CD4-positive, alpha-beta memory T cell (primary cell): ENCODE measurements at places on chromosomes 11 and 22. TPM values are rescaled to one million over a fixed set of nuclear protein-coding genes. Genes with fewer than 3 reads are reported as not detected.

The STX3 gene
- 15.4 TPM for total RNA-seq

DNA sequence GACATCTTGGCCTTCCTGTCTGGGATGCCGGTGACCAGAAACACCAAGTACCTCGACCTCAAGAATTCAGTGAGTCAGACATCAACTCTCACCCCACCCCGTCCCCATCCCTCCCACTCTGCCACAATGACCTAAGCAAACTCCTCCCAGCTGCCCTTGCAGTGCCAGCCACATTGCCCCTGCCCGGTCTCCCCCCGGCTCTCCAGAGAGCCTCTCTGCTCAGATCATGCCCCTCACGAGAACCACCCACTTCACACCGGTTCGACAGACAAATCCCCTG is 23.6 kb upstream of the MYRF start:
- peaks cover 4% of the 10 kb centered on the region for H3K4me1 ChIP-seq
- no peaks in the 10 kb centered on the region for H3K36me3 ChIP-seq
- H3K27ac ChIP-seq, result no peak overlapping the region
- DNase-seq, result no peak

DNA sequence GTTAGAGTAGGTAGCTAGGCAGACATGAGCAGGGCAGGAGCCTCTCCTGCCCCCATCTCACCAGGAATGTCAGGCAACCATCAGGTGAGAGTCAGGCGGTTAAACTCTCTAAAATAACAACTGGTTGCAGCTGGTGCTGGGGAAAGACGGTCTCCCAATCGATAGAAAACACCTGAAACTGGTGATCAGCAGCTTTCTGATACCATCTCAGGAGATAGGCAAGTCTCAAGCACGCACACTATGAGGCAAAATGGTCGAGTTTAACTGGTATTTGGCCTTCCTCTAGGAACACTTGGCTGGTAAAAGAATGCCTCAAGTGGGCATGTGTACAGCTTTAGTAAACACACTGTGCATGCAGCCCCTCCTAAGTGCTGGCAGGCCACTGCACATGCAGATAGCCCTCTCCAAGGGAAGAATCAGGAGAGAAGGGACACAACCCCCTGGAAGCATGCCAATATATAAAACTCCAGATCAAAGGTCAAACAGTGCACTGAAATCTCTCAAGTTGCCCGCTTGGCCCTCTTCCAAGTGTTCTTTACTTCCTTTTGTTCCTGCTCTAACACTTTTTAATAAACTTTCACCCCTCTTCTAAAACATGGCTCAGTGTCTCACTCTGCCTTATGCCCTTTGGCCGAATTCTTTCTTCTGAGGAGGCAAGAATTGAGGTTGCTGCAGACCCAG is 88.7 kb downstream of the USP35 start:
- no peaks in the 10 kb centered on the region for H3K27me3 ChIP-seq
- no peak overlapping the region for H3K27ac ChIP-seq
- no peaks in the 10 kb centered on the region for H3K36me3 ChIP-seq
- no peak overlapping the region for H3K4me3 ChIP-seq

- H3K4me1 ChIP-seq, result no peaks in the 10 kb centered on the region
- DNase-seq, result no peak
- no peak overlapping the region for H3K4me3 ChIP-seq
- no peaks in the 10 kb centered on the region for H3K36me3 ChIP-seq
These were observed 19.9 kb downstream of the MMP10 start for GRCh38 chr11:102760344-102761035.

The SYVN1 gene
- 74.0 TPM for total RNA-seq

The EI24 gene
- total RNA-seq, result 35.5 TPM

The TRIM34 gene
- total RNA-seq, result 11.6 TPM

GRCh38 chr11:23974051-23974450 is 522.8 kb upstream of the LUZP2 start:
- H3K4me3 ChIP-seq, result no peak overlapping the region
- no peaks in the 10 kb centered on the region for H3K27me3 ChIP-seq
- no peak for DNase-seq
- no peak overlapping the region for H3K27ac ChIP-seq
- H3K4me1 ChIP-seq, result no peaks in the 10 kb centered on the region

- no peak overlapping the region for H3K27ac ChIP-seq
- no peaks in the 10 kb centered on the region for H3K4me1 ChIP-seq
- no peaks in the 10 kb centered on the region for H3K36me3 ChIP-seq
- no peaks in the 10 kb centered on the region for H3K27me3 ChIP-seq
These were observed 46.2 kb downstream of the BLID start for GRCh38 chr11:122069707-122070360.

DNA sequence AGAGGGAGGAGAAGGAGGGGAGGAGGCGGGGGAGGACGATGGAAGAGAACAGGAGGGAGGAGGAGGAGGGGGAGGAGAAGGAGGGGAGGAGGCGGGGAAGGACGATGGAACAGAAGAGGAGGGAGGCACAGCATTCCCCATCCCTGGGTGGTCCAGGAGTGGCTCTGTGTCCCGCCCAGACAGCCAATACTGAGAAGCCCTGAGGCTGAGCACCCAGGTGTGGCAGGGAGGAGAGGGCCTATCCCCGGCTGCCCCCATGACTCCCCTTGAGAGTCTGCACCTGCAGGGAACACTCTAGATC is 717 bp downstream of the MRGPRE start:
- H3K27me3 ChIP-seq, result no peaks in the 10 kb centered on the region
- H3K36me3 ChIP-seq, result no peaks in the 10 kb centered on the region
- DNase-seq, result no peak
- H3K4me1 ChIP-seq, result no peaks in the 10 kb centered on the region

DNA sequence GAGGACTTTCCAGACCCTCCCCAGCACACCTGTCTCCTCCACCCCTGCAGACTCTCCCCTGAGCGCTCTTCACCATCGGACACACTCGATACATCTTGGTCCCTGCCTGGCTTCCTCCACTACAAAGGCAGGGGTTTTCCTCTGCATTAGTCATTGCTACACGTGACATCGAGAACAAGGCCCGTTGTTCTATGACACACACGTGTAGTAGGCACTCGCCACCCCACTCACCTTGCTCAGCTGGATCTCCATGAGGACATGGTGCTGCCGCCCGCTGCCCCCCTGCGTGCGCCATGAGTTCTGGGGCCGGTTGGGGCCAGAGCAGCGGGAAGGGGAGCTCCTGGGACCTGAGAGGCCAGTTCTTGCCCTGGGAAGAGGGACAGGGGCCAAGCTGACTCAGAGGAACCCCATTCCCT is 16.7 kb downstream of the ATG2A start:
- no peak overlapping the region for H3K4me3 ChIP-seq
- H3K27ac ChIP-seq, result peak overlapping the region; percentile 76

DNA sequence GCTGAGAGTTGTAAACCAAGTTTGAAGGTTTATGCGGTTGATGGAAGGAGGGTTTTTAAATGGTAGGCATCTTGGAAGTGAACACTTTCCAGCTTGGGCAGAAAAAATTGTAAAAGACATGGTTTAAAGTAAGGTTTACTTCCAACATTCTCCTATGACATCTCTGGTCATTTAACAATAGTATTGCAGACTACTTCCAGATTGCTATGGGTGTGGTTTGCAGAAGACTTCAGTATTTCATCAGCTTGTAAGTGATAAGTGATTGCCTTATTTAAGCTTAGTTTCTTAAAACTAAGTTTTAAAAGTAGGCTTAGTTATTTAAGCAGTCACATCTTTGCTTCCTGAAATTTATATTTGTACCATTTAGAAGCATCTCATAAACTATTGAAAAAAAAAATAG is 7.2 kb upstream of the STT3A start:
- H3K4me3 ChIP-seq, result no peak overlapping the region
- H3K36me3 ChIP-seq, result peaks cover 33% of the 10 kb centered on the region
- no peak for DNase-seq
- H3K4me1 ChIP-seq, result no peaks in the 10 kb centered on the region
- no peaks in the 10 kb centered on the region for H3K27me3 ChIP-seq

DNA sequence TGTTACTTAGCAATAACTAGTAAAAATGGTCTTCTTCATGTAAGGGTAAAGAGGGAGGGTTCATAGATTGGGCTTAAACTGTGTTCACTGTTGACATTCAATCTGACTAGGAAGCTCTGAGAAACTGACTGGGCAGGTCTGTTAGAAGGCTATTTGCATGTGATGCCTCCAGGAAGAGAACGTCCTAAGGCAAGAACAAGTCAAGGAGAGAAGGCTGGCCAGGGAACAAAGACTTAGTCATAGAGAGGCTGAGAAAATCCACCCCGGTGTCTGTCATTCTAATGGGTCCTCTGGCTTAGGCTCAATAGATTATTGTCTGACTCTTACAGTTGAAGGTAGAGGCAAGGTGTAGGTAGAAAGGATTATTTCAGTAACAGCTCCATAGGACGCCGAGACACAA is 50.3 kb upstream of the CD44 start:
- no peaks in the 10 kb centered on the region for H3K27me3 ChIP-seq
- no peak overlapping the region for H3K27ac ChIP-seq
- no peak for DNase-seq
- peaks cover 50% of the 10 kb centered on the region for H3K4me1 ChIP-seq
- no peaks in the 10 kb centered on the region for H3K36me3 ChIP-seq
- no peak overlapping the region for H3K4me3 ChIP-seq

The RAD9A gene
- 55.9 TPM for total RNA-seq

GRCh38 chr11:2399488-2400068 is 972 bp upstream of the TSSC4 start:
- no peak for DNase-seq
- peak overlapping the region; percentile 98 for H3K27ac ChIP-seq
- peaks cover 24% of the 10 kb centered on the region for H3K4me1 ChIP-seq

GRCh38 chr11:109374032-109374431 is 48.0 kb upstream of the C11orf87 start:
- H3K4me1 ChIP-seq, result no peaks in the 10 kb centered on the region
- H3K36me3 ChIP-seq, result no peaks in the 10 kb centered on the region
- no peaks in the 10 kb centered on the region for H3K27me3 ChIP-seq
- no peak for DNase-seq
- no peak overlapping the region for H3K27ac ChIP-seq
- H3K4me3 ChIP-seq, result no peak overlapping the region

The SHANK3 gene
- not detected for total RNA-seq

The SYT13 gene
- total RNA-seq, result not detected
